Brain pericyte (primary cell): ENCODE measurements at places on chromosomes 1 and 21.

DNA sequence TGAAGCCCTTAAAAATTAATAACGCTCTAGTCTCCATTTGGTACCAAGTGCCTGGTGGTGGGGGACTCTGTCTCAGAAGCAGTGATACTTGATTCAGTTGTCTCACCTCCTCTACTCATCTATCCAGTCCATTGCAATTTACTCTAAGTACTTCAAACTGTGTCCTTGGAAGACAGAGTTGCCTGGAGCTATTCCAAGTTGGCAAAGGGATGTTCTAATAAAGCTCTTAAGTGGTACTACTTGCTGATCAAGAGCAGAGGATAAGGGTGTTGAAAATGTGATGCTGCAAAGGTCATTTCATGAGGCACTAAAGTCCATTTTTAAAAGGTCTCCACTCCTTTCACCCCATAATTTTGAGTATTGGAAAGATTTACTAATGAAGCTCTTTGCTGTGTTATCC is 142.2 kb downstream of the NFIA start:
- DNase-seq, result no peak

DNA sequence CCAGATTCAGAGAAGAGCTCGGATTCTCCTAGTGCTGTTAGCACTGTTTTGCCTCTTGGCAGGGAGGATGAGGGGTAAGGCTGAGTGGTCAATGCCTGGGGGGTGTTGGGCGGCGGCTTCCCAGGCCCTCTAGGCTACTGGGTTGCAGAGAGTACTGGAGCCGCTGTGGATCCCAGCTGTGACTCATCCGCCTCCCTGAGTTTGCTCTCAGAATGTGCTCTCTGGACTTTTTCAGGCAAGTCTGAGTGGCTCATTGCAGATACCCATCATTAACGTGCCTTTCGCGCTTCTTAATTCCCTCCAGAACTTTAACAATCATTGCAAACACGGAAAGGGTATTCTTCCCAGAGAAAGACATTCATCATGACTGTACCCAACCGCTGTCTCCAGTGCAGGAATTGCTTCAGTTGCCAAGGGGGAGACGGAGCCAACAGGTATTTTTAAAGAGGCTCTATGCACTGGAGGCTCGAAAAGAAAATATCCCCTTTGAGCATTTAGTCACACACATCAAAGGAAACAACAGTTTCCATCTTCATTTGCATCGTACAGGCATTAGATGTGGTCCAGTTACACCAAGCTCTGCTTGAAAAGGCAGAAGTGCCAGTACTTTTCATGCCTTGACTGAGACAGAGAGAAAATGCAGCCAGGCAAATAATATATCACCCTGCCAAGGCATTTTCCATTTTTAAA is 14.4 kb upstream of the CAMTA1 start:
- no peak for DNase-seq

DNA sequence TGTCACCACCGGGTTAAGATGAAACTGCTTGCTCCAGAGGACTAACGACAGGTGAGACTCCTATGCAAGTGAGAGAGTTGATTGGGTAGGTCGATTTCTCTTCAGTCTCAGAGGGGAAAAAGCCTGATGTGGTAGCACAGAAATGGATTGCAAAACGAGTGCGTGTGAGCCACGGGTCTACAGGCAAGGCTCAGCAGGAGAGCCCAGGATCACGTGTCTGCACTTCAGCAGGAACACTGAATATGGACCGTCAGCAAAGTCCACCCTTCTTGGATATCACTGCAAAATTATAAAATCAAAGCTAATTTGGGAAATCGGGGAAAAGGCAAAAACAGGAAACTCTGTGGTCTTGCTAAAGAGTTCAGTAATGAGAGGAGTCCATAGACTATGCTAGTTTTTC is 107.7 kb upstream of the ZNF648 start:
- DNase-seq, result no peak

- no peak for DNase-seq
Observed at GRCh38 chr1:113439277-113439670, 49.0 kb downstream of the MAGI3 start.

- no peak for DNase-seq
Observed at GRCh38 chr1:183301239-183301638, 115.2 kb downstream of the LAMC2 start.
